T47D (cell line): ENCODE measurements at places on chromosomes 2 and 18.

- DNase-seq = no peak
Observed at GRCh38 chr2:173978447-173978846, 13.3 kb upstream of the SP3 start.

GRCh38 chr18:77084688-77085035 is 47.9 kb downstream of the MBP start:
- no peak for DNase-seq

DNA sequence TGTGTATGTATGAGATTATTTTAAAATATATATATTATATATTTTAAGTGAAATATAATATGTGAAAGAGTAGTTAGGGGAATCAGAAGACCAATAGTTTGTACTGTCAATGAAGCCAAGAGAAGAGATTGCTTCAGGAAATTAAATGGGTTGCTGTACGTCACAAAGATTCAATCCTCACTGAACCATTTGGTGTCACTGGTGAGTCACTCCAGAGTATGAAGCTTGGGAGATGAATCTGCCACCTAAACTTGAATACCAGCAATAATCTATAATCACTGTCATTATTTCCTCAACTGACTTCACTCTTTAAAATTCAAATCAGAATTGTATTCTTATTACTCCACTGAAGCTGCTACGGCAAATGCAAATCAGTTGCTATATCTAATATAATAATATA is 41.9 kb upstream of the SCN9A start:
- peak; percentile 1 for DNase-seq

DNA sequence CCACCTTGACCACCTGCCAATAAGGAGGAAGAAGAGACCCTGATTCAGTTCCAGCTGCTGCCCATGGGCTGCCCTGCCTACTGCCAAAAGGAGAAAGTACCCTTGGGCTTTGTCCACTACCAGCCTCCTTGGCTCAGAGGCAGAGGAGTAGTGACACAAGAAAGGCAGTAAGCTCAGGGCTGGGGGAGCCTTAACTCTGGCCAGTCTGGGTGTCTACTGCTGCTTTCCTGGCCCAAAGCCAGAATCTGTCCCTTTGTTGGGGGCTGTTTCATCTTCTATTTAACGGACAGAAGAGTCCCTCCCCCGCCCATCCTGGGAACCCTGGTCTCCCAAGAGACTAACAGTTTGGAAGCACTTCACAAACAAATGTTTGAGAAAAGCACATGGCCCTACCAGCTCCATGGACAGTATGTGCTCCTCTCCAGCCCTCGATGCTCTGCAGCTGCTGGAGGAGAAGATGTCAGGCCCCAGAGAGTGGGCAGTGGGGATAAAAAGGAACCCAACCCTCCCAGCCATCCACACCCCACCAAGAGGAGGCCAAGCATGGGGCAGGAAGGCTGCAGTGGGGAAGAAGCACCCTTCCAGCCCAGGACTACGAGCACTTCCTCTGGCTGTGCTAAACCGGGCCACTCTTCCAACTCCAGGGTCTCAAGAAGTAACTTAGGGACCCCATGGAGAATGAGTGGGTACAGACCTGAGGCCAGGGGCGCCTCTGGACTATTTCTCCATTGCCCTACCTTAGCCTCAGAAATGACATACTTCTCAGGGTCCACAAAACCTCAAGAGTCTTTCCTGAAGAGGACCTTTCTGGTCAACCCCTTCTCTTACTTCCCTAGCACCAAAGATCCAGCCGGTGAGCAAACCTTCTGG is 1.2 kb downstream of the ATG9A start:
- DNase-seq = no peak

DNA sequence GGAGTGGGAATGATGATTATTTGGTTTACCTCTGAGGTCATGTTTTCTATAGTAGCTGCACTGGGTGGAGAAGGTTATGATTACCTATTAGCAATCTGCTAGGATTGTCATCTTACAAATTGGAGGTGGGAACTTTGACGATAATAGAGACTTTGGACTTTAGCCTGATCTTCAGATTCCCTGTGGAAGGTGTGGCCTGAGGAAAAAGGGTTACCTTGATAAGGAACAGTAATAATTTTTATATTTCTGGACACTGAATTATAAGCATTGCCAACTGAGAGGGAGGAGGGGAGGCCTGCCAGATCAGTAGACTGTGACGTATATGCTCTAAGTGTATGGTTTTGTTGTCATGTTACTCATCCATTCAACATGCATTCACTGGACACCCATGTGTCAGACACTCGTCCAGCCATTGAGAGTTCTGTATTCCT is 183.4 kb upstream of the FOSL2 start:
- DNase-seq = no peak

- peak; percentile 14 for DNase-seq
Observed at GRCh38 chr18:21739604-21740537, 721 bp upstream of the MIB1 start.

- DNase-seq = no peak
Observed at GRCh38 chr2:37782155-37782673, 110.8 kb upstream of the CDC42EP3 start.

GRCh38 chr2:164224007-164224406 is 397.3 kb downstream of the GRB14 start:
- no peak for DNase-seq
